ENCODE measurements at places on chromosomes 4 and X.

DNA sequence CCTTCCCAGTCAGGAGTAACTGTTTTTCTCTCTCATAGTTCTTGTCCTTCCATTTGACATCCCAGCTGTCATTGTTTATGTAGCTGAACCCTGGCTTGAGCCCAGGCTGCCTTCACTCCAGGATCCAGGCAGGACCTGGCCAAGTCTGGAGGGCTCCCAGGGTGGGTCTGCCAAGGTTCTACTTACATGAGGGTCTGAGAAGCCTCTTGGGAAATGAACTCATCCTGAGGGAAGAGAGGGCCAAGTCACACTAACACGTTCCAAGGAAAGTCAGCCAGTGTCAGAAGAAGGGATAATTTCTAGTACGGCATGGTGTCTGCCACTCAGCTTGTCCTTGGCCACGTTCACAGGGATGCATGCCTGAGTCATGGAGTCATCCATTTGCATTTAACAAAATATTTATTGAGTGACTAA, 54.8 kb upstream of the SRD5A3 start:
- no peak for DNase-seq

DNA sequence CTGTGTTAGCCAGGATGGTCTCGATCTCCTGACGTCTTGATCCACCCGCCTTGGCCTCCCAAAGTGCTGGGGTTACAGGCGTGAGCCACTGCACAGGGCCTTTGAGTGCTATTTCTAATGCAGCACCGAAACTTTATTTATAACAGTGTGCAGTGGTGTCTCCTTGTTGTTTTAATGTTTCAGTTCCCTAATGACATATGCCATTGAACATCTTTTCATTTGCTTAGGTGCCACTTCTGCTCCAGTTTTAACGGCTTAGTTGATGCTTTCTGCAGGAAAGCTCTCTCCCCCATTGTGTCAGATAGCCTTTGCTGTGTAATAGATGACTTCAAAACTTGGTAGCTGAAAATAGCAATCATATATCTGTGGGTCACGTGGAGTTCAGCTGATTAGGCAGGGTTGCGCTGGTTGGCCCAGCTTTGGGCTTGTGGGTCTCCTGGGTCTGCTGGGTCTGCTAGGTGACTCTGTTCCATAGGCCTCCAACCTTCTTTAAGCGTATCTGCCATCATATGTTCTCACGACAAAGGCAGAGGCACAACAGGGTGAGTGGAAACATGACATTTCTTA, 76.4 kb upstream of the SHISA3 start:
- DNase-seq: no peak

DNA sequence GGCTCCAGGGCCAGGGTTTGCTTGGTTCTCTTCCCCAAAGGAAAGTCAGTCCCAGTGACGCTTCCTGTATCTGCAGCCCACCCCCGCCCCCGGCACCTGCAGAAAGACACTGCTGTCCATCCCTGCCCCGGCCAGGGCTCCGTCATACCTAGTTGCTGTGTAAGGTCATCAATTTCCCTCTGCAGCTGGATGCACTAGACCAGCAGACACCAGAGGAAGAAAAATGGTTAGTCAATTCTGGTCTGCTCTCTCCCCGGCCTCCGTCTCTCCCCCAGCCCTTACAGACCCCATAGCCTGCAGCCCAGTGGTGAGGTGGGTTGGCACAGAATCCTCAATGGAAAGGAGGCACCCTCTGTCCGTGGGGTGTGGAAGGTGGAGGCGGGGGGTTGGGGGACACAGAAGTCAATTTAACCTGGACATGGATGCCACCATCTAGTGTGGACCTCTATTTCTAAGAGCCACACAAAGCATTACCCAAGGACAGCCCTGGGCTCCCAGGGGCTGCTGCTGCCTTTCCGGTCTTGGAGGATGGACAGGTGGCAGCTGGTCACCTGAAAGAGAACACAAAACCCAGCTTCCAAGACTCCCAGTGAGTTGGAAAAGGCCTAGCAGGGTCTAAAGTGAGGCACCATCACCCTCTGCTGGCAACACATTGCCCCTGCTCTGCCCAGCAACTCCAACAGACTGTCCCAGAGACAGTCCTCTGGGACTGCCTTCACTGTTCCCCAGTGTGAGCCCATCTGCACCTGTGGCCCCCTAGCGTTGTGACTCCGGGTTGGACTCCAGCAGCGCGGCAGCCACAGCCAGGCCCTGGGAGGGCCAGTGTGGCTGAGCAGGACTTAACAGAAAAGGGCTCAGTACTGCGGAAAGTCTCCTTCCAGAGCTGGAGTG, 40.2 kb upstream of the NHSL2 start:
- no peak for DNase-seq

GRCh38 chr4:177322881-177323280, 13.2 kb downstream of the NEIL3 start:
- DNase-seq: no peak

DNA sequence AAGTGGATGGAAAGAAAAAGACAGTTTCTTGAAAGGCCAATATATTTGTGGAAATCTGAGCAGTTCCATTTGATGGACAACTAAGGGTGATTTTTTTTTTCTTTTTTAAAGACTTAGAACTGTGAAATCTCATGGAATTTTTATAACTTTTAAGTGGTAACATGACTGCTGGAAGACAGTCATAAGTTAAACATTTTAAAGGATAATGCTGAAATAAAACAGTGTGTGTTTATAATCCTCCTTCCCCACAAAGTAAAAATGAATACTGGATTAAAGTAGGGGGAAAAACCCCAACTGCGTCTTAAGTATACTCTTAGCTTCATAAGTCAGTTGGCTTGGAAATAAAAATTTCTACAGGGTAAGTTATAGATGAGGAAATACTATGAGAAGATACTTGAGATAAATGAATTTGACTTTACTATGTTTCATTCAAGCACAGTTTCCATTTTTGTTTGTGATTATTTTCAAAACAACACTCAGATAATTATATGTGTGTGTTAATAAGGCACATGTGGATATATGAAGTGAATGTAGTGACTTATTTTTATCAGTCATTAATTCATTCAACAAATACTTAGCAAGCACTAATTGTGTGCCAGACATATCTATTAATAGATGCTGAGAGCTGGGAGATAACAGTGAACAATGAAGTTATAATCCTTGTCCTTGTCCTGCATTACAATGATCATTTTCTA, 129.2 kb upstream of the ETNPPL start:
- no peak for DNase-seq

- no peak for DNase-seq
Observed at GRCh38 chrX:134388161-134389109, 71.5 kb upstream of the HPRT1 start.

- peak; percentile 41 for DNase-seq
Observed at GRCh38 chrX:48683411-48683982, at the start of gene WAS. WAS (plus strand) TSS chrX:48683799; CDS start chrX:48683854, 55 bp downstream.

- no peak for DNase-seq
Observed at GRCh38 chrX:24759786-24760185, 66.1 kb downstream of the POLA1 start.

- no peak for DNase-seq
Observed at GRCh38 chr4:125200556-125200955, 114.2 kb upstream of the FAT4 start.

DNA sequence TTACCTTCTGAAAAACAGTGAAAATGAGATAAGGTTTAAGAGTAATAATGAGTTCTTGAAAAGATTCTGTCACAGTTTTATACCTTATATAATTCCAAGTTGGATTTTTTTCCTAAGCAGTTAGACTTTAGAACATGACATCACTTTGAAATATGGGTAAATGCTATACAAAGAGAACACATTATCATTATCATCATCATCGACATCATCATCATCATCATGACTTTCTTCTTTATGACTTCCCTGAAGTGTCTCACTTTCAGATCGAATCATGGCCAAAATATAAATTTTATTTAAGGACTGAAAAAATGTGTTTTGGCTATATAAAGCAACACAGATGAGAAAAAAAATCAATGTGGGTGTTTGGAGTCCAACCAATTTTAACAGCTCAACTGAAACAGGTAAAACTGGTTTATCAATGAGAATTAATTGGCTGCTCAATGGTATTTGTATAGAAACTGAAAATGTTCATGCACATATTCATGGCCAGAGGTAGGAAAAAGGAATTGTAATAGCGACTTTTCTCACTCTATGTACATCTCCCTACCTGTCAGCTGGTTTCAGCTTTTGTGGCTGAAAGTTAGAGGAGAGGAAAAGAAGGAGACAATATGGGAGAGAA, 243.1 kb upstream of the GPC4 start:
- DNase-seq: no peak

DNA sequence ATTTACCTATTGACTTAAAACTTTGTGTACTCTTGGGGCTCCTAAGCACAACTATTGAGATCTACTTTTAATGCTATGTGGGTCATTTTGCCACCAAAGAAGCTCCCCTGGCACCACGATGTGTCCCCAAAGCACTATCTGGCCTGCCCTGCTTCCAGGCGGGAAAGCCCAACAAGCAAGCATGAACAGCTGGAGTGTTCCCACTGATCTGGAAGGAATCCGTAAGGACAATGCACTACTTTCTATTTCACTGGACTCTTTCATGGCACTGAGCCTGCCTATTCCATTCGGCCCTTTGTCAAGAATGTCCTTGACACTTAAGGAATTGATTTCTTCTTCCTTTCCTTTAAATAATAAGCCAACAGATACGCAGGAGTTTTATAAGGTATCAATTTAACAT, 38.8 kb downstream of the GRIA3 start:
- no peak for DNase-seq

Data from activated T-helper 1 cell treated with anti-CD3 and anti-CD28 coated beads, Interleukin-12 subunit alpha, Interleukin-12 subunit beta, Interleukin-2, Interleukin-4 antibody, amounts not matched to agents 30 ng/mL and 10 ng/mL and 1 ng/mL, durations not matched to agents 14 hours and 24 hours and 36 hours (primary cell).